Stimulated activated naive CD4-positive, alpha-beta T cell treated with Interleukin-2 at 50 U/mL for 16 hours (primary cell): ENCODE measurements at places on chromosomes 7 and 10.

- DNase-seq = no peak
Measured at GRCh38 chr10:48800007-48800675, 115.5 kb downstream of the WDFY4 start.

- no peak for DNase-seq
Measured at GRCh38 chr7:158649279-158649678, 55.3 kb downstream of the NCAPG2 start.

DNA sequence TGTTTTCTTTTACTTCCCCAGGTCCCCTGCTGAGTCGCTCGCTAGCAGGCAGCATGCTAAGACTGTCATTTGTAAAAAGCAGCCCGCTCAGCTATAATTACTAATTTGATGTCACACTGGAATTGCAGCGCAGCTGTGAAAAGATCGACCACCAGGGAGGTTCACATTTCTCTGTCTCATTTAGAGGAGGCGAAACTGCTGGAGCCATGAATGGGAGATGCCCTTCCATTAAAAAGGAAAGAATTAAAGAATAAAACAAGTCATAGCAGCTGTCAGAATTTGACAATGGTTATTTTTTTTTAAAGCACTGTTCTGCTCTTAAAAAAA lies 153.5 kb downstream of the PIP4K2A start:
- no peak for DNase-seq

DNA sequence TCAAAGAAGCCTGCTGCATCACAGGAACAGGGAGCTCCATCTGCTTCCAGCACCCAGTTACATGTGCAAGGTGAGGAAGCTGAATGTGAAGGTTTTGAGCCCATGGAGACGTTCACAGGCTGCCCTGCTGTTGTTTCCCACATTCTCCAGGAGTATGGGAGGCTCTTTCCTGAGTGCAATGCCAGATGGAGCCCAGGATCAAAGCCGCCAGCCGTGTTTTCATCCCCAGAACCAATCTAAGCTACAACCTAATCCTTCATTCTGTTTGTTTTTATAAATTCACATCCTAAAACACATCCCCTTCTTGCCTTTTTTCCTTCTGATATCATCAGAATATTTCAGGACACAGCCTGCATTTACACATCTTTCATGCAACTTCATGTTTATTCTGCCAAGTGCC lies 98.9 kb upstream of the PRR15 start:
- DNase-seq = no peak

DNA sequence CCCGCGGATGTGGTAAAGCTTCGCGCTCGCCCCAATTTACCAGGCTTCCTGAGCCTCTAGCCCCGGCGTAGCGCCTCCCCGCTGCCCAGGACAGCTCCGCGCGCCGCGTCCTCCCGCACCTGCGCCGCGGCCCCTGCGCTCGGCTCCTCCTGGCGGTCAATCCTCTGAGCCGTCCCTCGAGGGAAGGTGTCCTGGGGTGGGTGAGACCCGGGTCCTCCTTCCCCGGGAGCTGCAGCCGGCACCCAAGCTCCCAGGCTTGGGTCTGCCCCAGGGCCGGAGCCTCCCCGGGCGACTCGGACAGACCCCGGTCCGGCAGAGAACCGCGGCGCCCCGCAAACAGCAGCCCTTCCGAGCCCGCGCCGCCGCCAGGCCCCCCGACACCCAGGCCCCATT lies 512 bp downstream of the OSBPL3 start:
- peak; percentile 73 for DNase-seq

GRCh38 chr7:2880874-2881533 lies 36.9 kb upstream of the GNA12 start:
- no peak for DNase-seq

DNA sequence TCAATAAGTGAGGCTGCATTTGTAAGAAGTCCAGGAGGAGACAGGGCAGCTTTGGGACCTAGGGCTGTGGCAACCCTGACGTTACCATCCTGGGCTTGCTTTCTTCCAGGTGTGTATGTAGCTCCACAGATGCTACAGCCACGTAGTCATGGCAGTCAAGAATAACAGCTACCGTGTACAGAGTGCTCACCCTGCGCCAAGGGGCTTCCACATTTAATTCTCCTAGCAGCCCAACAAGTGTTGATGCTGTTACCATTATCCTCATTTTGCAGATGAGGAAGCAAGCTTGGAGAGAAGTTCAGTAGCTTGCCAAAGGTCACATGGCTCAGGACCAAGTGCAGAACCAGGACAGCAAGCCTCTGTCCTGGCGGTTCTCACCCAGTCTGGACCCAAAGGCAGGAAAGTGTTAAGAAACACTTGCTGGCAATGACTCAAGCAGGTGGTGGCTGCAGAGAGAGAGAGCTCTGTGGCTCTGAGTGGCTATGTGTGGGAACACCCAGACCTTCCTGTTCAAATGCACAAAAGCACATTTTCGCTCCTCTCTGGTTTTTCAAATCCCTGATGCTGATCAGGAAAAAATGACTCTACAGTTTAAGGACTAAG lies 89.8 kb downstream of the CREM start:
- no peak for DNase-seq

DNA sequence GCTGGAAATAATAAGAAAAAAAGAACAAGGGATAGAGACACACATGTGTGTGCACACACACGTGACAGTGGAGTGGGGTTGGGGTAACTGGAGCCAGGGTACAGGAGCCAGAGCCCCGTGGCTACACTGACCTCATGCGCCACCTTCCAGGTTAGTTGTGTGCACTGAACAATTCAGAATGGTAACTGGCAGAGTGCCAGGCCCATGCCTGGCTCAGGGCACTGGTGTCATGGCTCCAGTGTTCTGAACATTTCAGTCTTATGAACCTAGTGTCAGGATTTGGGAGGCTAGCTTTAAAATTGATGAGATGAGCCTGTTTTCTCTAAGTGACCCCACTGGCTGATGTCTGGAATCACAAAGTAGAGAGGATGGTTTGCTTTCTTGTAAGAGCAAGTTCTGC lies 269.6 kb downstream of the SORCS3 start:
- no peak for DNase-seq

- DNase-seq = no peak
Measured at GRCh38 chr7:136655414-136655813, 213.0 kb upstream of the CHRM2 start.

GRCh38 chr7:55429835-55430499 lies 64.8 kb downstream of the LANCL2 start:
- no peak for DNase-seq

DNA sequence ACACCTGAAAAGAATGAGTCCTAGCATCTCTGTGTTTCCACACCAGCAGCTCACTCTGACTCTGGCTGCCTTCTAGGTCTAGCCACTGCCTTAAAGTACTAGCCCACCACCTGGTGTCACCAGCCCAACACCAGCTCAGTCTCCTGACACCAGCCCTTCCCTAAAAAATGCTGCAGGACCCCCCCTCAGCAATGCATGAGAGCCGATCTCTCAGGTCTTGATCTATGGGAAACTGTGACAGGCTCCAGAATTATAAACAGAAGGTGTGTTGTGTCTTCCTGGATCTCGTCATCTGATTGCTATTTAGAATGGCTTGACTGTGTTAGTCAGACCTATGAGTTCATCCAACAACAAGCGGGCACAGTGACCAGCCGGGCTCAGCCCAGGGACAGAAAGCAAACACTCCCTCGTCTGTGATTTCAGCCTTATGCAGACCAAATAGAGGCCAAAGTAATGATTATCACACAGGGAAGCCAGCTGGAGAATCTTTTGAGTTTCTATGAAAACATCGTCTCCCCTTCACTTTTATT lies 66.6 kb downstream of the CUBN start:
- DNase-seq = no peak

- DNase-seq = no peak
Measured at GRCh38 chr7:55554038-55554437, 18.3 kb downstream of the VOPP1 start.

DNA sequence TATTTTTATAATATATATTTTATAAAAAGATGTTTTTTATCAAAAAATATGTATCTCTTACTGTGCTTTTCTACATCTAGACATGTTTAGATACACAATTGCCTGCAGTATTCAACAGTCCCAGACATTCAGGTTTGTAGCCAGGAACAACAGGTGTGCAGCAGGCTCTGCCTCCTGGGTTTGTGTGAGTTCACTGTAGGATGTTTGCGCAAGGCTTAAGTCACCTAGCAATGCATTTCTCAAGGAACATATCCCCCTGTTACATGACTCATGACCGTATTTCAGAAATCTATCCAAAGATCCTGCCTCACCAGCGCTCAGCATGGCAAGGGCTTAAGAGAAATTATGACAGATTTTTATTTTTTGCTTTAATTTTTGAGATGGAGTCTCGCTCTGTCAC lies 41.5 kb downstream of the PITRM1 start:
- no peak for DNase-seq

DNA sequence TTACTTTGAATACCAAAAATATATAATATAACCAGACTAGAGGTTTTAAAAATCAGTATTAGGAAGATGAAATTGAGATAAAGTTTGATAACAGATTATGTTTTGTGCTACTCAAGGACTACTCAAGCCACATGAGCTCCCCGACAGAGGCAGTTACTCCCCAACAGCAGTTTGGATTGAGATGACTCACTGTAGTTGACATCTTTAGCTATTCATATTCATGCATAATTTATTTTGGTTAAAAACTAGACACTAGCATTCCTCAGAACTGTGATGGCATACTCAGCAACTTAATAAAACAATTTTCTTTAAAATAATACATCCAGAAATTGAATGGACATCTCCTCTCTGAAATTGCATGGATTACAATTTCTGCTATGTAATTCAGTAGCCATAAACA lies 19.6 kb downstream of the PCLO start:
- DNase-seq = no peak

DNA sequence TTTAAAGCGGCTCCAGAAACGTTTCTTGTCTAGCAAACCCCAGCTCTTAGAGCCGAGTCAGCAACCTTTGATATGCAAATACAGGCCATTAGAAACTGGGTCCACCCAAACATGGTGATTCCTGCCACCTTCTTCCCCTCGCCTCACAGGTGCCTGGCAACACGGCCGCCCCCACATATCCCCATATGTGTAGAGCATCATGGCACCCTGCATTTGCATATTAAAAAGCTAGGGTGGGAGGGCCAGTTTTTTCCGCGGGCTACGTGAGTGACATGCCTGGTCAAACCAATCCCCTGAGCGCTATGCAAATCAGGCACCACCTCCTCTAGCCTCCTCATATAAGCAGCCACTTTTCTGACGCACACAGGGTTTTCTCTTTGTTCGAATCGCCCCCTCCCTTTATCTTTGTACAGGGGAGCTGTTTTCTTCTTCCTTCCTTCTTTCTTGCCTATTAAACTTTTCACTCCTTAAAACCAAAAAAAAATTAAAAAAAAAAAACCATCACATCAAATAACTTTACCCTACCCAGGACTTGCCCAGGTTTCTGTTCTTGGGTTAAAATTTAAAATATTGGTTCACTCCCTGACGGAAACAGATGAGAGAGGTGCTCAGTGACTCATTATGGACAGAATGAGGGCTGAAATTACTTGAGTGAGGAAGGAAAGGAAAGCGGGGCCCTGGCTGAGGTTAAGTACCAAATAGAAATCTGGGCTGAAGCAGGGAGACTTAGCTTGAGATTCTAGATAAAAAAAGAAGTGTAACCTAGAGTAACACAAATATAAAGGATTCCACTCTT lies 59.8 kb downstream of the COA1 start:
- peak; percentile 84 for DNase-seq

DNA sequence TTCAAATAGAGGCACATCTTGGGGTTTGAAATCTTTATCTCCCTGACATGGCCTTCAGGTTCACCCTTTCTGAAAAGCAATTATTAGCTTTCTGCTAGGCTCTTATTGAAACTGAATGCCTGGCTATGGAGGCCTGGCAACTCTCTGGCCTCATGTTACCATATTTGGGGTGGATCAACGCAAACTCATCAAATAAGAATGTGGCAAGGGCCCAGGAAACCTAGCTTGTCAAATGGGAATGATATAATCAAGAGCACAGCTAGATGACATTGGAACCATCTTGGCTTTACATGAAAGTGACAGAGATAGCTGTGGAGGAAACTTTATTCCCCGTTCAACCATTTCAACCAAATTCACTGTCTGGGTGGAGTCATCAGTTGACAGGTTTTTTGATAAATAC lies 202.8 kb upstream of the SMIM30 start:
- no peak for DNase-seq

DNA sequence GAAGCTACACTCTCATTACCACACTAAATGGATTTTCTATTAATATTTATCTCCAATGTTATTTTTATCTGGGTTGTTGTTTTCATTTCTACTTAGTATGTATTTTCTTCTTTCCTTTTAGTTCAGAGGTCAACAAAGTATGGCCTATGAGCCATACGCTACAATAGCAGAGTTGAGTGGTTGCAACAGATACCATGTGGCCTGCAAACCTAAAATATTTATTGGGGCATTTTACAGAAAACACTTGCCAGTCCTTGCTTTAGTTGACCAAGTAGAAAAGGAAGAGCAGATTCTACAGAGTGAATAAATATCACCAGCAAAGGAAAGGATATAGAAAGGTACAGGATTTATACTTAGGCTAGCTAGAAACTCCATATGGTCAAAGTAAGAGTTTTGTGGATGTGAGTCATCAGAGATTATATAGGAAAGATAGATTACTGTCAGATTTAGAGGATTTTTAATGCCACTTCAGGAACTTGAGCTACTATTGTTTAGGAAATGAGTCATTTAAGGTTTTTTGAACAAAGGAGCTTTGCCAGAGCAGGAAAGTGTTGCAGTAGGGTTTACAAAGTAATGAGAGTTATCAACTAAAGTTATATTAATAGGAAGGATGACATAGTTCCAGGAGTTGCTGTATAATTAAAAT lies 323.3 kb upstream of the KAT6B start:
- no peak for DNase-seq

DNA sequence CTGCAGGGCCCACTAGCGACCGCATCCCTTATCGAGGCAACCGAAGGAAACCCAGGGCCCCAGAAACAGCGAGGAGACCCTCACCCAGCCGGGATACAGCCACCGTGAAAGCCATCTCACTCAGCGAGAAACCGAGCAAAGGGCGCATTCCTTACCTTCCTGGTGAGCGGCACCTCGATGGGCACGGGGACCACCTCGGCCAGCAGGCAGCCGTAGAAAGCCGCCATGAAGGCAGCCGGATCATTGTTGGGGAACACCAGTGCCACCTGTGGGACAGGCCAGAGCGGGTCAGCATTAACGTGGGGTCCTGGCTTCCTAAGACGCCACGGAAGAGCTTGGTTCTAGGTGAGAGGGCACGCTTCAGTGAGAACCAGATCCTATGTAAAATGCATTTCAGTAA lies 263.7 kb downstream of the ZMYND11 start:
- DNase-seq = no peak

DNA sequence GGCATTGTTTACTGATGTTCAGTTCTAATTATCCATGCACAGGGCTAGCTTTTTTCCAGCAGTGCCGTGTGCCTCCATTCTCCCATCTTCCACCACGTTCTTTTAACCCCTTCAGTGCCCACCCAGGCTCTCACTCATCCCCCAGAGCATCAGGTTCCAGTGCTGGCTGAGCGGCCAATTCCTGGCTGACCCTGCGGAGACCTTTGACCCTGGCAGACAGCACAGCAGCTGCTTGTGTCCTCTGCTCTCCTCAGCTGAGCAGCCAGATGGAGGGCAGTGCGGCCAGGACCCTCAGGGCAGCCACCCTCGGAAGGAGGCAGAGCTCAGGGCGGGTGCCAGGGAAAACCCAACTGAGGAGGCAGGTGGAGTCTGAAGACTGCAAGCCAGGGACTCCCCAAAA lies 48.4 kb downstream of the ZNF503 start:
- no peak for DNase-seq

GRCh38 chr10:75283671-75284470 lies 48.1 kb upstream of the COMTD1 start:
- DNase-seq = no peak

- no peak for DNase-seq
Measured at GRCh38 chr10:35934642-35934995, 292.5 kb upstream of the FZD8 start.
